Pulmonary artery endothelial cell (primary cell): ENCODE measurements at places on chromosomes 4 and X. TPM values are rescaled to one million over a fixed set of nuclear protein-coding genes. Genes with fewer than 3 reads are reported as not detected.

DNA sequence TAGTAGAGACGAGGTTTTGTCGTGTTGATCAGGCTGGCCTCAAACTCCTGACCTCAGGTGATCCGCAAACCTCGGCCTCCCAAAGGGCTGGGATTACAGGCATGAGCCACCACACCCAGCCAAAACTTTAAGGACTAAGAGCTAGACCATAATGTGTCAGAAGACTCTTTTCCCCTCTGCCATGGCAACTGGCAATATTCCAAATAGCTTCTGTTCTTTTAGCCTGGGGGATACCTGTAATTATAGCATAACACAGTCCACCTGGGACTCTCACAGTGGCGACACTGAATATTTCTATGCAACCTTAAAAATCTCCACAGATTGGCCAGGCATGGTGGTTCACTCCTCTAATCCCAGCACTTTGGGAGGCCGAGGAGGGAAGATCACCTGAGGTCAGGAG, 45.5 kb upstream of the RBM47 start:
- no peak for DNase-seq

DNA sequence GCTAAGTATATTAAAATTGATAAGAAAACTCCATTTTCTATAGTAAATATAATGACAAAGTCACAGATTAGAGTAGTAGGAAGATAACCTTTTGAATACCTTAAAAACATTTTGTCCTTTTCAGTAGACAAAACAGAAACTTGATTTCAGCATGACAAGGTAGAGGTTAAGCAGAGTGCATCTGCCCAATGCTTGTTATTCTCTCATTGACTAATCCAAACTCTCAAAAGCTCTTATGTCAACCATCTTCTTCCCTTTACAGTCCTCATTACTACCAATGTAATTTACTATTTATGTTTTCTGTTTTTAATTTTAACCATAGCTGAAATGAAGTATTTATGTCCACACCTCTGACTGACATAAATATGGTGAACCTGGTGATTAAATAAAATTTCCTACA, 11.1 kb downstream of the NIPAL1 start:
- DNase-seq = no peak

- no peak for DNase-seq
Observed at GRCh38 chr4:154738426-154738825, 5.4 kb upstream of the LRAT start.

DNA sequence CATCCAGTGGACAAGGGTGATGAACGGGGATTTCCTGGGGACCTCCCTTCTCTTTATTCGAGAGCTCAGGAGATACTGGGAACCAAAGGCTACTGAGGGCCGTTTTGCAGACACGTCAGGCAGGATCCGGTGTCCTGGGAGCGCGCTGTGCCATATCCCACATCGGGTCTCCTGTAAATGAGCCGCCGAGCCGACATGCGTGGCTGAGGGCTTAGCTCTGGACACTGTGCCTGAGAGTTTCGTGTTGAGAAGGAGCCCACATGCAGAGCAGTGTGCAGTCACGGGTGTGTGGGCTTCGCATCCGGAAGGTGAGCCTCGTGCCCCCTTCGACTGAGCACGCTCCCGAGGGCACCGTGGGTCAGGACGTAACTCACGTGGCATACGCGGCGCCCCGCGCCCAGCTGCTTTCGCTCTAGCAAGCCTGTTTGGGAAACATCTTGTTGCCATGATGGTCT, 28.5 kb upstream of the HGFAC start:
- DNase-seq = no peak

The SEL1L3 gene
- 121 and 217 TPM in 2 replicates for total RNA-seq
